ENCODE measurements at places on chromosomes 13 and 19.

- no peak for DNase-seq
These were observed 24.4 kb upstream of the MYCBP2 start for GRCh38 chr13:77351315-77351714.

- DNase-seq = no peak
These were observed 15.3 kb upstream of the CDC16 start for GRCh38 chr13:114219392-114219791.

- DNase-seq = no peak
These were observed 12.2 kb downstream of the RHPN2 start for GRCh38 chr19:33052352-33052972.

- DNase-seq = no peak
These were observed 23.6 kb downstream of the DOCK9 start for GRCh38 chr13:98954313-98954712.

DNA sequence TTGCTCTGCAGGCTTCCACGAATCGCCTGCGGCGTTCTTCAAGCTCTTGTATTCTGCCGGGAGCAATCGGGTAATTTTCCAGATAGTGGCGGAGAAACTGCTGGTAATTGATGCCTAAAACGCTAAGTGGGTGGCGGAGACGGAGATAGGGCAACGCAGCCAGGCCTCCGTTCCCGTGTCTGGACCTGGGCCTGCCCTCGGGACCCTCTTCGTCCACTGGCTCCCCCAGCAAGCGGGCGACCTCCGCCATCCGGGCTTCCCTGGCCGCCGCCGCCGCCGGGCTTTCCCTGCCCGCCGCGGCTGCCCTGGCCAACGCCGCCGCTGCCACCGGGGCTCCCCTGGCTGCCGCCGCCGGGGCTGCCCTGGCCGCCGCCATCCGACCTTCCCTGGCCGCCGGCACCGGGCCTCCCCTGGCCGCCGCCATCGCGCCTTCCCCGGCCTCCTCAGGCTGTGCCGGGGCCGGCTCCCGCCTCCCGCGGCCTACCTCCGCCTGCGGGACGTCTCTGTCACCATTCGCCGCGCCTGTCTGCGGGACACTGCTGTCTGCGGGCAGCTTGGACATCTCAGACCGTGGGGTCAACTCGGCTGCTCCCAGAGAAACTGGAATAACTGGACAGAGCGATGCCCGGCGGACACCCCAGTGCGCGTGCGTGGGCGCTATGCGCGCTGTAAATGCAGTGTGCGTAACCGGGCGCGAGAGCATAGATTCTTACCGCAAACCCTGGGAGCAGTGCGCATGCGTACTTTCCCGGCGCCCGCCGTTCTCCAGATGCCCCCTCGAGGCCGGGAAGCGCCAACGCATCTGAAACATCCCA is at the start of gene EID2:
Gene EID2, minus strand, starts transcription at position 644 of the 815 bp plus-strand sequence. Its CDS starts 82 bp downstream, at position 562.
- peak; percentile 88 for DNase-seq

DNA sequence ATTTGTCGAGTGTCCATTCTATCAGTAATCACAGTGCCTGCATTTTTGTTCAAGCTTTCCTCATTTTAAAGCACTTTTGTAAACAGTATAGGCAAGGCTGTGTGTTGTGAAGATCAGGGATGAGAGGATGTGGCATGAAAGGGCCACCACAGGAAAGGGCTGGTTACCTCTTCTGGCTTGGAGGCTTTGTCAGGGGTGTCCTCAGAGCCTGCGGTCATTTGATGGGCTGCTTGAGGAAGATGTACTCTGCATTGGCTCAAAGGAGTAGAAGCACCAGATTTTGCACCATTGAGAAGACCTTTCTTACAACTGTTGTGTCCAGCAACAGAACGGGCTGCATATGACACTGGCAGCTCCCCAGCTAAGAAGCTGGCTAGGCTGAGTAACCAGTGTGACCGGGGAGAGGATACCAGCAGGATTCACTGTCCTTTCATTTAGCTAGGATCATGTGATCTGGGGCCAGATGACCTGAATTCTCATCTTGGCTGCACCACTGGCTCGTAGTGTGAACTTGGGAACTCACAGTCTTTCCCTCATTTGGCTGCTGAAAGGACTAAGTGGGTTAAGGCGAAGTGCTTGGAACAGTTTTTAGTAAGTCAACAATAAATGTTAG is 380.2 kb downstream of the FGF9 start:
- no peak for DNase-seq

GRCh38 chr13:38528986-38529385 is 157.9 kb upstream of the FREM2 start:
- no peak for DNase-seq

Measured in stimulated activated CD8-positive, alpha-beta memory T cell treated with anti-CD3 and anti-CD28 coated beads, Interleukin-7, amount 100 ng/mL, for 1 hour (primary cell).